ENCODE measurements at places on chromosomes 7 and 10.

DNA sequence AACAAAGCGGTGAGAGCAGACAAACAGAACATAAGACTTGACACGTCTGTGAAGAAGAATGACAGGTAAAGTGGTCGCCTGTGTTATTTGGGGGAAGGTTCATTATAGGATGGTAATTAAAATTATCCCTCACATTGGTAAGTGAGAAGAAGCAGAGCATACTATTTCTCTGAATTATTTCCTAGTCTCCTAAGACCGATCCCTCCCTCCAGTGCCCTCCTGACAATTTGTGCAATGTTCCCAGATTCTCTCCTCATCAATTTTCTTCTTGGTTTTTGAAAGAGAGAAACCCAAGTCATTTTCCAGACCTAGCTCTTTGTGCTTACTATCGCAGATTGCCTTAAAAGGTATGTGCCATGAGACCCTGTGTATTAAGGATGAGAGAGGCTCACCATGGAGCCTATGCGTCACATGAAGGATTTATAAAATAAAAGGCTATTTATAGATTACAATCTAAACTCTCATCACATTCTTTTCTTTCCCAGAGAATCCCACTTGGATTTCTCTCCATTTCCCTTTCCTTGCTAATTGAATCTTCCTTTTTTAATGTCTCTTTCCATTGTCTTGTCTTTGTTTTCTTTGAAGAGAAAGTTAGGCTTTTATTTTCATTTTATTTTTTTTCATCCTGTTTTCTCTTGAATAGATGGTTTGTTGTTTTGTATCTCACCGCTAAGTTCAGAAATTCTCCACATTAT is 112.0 kb downstream of the PPP1R3A start:
- no peak for DNase-seq

DNA sequence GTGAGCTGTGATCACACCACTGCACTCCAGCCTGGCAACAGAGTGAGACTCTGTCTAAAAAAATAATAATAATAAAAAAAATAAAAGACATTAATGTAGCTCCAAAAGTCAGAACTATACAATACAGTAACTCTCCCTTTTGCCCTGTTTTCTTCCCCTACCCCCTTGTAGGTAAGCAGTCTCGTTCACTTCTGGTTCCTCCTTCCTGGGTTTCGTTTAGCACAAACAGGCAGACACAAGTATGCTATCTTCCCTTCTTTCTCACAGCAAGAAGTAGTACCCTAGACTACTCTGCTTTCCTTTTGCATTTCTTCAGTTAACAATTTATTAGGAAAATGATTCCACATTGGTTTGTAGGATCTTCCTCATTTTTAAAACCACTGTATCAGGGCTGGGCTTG is 33.1 kb downstream of the PDSS1 start:
- no peak for DNase-seq

DNA sequence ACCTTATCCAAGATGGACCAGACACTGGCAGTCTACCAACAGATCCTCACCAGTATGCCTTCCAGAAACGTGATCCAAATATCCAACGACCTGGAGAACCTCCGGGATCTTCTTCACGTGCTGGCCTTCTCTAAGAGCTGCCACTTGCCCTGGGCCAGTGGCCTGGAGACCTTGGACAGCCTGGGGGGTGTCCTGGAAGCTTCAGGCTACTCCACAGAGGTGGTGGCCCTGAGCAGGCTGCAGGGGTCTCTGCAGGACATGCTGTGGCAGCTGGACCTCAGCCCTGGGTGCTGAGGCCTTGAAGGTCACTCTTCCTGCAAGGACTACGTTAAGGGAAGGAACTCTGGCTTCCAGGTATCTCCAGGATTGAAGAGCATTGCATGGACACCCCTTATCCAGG is 13.4 kb downstream of the LEP start:
- DNase-seq: no peak

DNA sequence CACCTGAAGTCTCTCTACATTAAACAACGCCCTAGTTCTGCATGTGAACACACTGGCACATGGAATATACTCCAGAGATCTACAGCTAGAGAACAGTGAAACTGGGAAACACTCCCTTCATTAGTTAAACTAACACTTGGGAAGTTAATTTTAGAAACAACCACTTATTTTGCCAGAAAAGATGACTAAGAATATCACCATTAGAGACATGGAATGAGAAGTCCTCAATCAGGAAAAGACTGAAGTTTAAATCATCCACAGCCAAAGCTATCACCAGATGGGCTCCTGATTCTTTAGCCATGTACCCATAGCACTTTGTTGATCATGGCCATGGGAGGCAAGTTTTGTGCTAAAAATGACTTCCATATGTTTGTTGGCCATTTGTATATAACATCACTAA is 719.5 kb downstream of the KCNMA1 start:
- DNase-seq: no peak

- no peak for DNase-seq
Observed at GRCh38 chr10:62054408-62054807, 152.9 kb downstream of the ARID5B start.

DNA sequence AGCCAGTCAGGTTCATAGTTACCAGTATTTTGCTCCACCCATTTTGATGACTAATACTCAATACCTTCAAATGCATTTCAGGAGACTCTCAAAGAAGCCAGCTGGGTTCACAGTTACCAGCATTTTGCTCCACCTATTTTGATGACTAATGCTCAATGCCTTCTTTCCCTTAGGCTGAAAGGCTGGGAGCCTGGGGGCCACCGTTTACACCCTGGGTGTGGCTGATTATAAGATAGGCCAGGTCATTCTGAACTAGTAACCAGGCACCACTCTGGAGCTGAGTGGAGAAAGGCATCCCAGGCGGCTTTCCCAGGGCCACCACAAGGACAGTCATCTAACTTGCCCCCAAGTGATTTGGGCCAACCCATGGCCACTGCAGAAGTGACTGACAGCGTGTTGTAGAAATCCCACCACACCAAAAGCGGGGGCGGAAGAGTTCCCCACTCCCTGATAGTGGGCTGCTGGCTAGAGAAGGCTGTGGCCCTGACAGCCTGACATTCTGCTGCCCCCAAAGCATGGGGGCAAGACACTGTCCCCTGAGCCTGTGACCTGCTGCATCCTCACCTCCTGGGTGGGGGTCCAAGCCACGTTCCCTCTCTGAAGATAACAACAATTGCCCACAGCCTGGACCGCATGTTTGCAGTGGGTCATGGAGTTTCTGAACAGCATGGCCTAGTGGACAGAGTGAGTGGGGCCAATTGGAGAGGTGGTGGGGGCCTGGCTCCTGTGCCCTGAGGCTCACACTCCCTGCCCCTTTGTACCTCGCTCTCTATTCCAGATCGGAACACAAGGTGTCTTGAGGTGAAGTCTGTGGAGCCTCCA is 23.0 kb upstream of the ZNF488 start:
- DNase-seq: peak; percentile 31

- no peak for DNase-seq
Observed at GRCh38 chr7:98869027-98869596, 702 bp downstream of the TMEM130 start.

DNA sequence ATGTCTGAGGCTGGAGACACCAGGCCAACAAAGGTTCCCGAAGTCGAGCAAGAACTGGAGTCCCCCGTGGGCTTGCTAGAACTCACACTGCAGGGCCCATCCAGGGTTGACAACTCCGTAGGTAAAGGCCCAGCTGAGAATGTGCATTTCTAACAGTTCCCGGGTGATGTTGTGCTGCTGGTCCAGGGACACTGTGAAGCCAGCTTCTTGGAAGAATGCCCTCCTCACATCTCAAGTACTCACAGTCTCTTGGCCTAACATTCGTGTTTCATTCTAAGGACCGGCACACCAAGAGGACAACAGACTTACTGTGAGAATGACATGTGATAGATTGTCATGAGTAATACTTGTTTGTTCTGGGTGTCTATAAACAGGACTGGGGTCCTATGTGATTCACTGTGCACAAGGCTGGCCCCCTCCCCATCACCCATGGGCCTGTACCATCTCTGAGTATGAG is 682.3 kb upstream of the IGFBP3 start:
- DNase-seq: no peak

- peak; percentile 72 for DNase-seq
Observed at GRCh38 chr7:25805027-25805687, 346.8 kb upstream of the NFE2L3 start.

Measured in fibroblast of skin of left quadriceps (primary cell).